ENCODE measurements at places on chromosomes 3 and 15.
A peak's percentile ranks its signal among the peaks of the same experiment; 100 is the strongest.

GRCh38 chr15:92666780-92667179, 11.2 kb upstream of the FAM174B start:
- DNase-seq: no peak

DNA sequence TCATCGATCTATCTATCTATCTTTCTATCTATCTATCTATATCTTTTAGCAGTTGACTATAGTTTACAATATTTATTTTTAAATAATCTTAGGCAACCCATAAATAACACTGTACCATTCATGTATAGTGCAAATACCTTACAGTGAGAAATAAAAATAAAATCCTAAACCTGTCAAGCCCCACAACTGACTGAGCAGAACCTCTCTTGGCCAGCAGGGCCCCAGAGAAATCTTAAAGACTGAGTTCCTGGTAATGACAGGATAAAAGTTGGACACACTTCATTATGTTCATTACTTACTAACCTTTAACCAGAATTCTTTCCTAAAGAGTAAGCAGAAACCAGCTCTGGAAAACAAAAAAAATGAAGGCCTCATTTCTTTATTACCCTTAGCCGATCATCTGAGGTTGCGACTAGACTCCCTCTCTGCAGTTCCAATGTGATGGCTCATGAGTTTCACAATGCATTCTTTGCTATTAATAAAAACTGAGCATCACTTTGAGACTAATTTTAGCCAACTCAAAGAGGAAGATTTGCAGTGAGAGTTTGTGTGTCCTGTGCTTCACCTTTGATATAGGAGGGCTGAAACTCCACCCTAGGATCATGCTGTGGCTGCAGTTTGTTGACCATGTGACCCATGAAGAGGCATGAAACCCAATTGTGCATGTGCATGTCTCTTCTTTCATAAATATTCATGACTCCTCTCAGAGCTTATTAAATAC, 1072.0 kb downstream of the NSUN3 start:
- DNase-seq: no peak

- no peak for DNase-seq
Observed at GRCh38 chr3:8445861-8446260, 55.8 kb upstream of the LMCD1 start.

DNA sequence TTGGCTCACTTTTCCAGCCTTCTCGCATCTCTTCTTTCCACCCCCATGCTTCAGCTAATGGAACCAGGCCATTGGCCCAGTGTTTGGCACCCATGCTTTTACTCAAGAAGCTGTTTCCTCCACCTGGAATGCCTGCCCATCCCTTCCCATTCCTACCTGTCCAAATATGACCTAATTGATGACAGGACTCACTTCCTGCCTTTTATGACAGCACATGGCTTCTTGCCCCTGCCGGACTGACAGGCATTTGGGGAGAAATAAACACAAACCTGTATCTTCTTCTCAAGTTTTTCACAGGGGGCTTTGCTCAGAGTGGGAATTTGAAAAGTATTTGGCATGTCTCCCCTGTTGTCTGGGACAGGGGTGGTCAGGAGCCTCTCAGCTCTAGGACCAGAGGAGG, 120.1 kb downstream of the ABHD5 start:
- DNase-seq: no peak

GRCh38 chr3:10249833-10250232, 1.6 kb downstream of the TATDN2 start:
- DNase-seq: no peak

DNA sequence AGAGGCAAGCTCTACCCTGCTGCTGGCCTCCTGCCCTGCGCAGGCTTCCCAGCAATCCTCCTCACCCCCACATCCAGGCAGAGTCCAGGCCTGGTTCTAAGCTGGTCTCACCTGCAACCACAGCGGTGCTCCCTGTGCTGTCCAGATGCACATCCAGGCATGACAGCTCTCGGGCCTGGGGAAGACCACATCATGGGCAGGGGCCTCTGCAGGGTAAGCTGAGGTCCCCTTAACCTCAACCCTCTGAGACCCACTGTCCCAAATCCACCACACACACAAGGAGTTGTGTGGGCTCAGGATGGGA, 10.8 kb downstream of the PLA2G4D start:
- no peak for DNase-seq

GRCh38 chr15:77266708-77267386, 153.1 kb downstream of the PEAK1 start:
- DNase-seq: no peak

DNA sequence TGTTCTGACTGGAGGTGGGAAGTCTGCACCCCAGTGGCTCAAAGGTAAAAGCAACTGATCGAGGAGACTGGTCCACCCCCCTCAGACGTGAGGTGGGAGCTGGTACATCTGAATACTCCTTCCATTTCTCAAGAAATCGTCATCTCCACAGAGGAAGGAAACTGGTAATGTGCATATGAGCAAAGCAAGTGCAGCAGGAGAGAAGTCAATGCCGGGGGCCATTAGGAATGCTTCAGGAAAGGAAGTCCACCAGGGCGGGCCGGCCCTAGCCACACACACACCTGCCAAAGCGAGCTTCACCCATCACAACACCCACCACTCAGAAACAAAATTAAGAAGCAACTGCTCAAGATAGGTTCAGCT, 8.5 kb downstream of the TBC1D2B start:
- no peak for DNase-seq

DNA sequence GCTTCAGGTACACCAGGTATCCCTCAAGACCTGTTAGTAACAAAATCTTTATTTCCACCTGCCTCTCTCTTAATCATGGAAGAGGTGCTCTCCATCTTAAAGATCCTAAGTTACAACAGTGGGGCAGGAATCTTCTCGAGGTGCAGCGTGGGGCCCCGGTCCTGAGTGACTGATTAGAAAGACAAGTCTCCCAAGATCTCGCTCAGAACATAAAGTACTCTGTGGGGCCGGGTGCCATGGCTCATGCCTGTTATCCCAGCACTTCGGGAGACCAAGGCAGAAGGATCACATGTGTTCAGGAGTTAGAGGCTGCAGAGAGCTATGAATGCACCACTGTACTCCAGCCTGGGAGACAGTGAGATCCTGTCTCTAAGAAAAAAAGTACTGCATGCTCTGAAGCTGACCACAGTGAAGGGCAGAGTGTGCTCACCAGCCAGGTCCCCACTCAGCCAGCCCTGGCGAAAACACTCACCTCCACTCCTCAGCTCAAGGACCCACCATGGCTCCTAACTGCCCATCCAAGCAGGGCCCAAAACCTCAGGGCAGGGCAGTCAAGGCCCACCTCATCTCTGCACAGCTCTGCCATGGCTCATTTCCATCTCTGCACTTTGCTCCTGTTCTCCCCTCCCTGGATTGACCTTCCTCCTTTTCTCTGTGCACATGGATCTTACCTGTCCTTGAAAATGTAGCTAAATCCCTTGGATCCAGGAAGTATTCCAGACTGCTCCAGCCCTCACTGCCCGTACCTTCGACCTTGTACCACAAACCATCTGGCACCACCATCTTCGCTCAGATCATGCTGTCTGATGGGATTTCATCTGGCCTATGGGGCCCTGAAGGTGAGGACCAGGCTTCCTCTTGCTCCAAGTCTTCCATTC, 7.1 kb downstream of the SEMA7A start:
- no peak for DNase-seq

DNA sequence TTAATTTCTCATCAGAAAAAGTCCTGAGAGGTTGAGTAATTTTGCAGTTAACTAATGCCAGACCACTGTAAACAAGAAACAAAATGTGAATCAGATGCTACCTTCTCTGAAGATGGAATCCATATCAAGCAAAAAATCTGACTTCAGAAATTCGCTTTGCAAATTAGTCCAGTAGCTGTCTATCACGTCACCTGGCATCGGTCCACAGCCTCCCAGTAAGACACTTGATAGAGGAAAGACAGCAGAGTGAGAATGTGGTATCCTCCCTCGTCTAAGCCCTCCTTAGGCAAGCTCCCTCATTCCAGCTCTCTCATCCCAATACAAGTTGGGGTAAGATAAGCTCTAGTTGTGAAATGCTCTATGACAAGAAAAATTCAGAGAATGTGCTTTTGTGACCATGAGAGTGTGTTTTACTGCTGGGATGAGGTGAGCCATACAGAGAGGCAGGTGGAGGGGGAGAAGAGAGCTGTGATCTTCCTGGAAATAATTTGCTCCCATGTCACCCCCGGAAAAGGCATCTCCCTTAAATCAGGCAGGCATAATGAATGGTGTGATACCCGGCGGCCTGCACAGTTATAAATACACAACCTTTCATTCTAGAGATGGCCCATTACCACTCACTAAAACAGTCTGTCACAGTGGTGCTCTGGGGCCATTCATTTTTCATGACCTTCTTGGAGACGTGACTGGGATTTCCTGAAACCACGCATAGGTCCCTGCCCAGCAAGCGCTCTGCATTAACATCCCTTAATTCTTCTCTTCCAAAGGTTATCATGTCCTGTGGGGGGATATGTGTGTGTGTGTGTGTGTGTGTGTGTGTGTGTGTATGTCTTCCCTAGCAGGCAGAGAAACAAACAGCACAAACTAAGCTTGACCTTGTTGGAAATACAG, 602.0 kb upstream of the KCNMB2 start:
- DNase-seq: no peak

DNA sequence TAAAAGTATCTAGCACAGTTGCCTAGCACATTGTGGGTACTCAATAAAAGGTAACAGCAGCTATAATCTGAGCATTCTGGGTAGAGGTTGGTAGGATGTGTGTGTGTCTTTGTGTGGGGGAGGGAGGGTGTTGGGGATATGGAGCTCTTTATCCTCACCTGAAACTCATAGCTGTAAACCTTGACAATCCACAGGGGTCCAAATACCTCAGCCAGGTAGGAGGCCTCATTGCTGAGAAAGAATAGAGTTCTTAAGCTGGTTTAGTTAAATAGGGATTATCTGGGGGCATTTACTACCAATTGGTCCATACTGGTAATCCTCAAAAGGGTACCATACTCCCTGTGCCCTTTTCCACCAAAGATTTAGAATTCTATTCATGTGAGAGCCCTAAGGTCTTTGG, 3.9 kb downstream of the SERF2 start:
- no peak for DNase-seq

- no peak for DNase-seq
Observed at GRCh38 chr3:32315441-32315840, 76.2 kb upstream of the CMTM7 start.

GRCh38 chr3:22713936-22714335, 489.2 kb upstream of the UBE2E2 start:
- DNase-seq: no peak

DNA sequence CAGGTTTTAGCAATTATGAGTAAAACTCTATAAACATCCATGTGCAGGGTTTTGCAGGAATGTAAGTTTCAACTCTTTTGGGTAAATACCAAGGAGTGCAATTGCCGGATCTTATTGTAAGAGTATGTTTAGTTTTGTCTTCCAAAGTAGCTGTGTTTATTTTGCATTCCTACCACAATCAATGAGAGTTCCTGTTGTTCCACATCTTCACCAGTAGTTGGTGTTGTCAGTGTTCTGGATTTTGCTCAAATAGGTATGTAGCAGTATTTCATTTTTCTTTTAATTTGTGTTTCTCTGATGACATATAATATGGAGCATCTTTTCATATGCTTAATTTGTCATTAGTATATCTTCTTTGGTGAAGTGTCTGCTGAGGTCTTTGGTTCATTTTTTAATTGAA, 185.1 kb upstream of the GALNT15 start:
- no peak for DNase-seq

DNA sequence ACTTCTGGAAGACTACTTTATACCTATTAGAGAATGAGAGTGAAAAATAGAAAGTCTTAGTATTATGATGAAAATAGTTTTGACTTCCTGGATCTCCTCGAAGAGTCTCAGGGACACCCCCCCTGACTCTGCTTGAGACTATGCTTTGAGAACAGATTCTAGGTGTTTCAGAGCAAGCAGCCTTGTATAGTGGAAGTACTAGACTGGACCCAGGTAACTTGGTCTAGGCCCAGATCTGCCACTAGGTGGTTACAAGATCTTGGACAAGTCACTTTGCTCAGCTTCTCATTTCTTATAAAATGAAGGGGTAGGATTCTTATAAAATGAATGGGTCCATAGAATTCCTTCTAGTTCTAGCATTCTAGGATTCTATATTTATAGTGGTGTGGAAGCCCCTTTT, 9.1 kb downstream of the ABHD5 start:
- DNase-seq: no peak

GRCh38 chr3:17852217-17852616, 109.8 kb upstream of the TBC1D5 start:
- DNase-seq: no peak

- DNase-seq: no peak
Observed at GRCh38 chr3:9216736-9217135, 32.7 kb downstream of the SRGAP3 start.

DNA sequence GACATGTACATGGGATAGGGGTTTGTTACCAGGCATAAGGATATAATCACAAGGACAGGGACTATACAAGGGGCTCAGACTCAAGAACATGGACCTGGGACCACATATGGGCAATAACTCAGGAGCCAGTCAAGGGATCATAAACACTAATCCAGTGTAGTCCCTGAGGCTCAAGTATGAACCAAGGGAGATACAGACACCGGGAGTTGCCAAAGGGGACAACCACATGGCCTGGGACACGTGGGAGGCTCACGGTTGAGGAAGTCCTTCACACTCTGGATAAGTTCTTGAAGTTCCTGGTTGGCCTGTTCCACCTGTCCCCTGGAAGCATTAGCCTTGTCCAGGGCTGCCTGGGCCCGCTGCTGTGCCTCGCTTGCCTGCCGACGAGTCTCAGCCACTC, 1.8 kb upstream of the USP19 start:
- DNase-seq: no peak

DNA sequence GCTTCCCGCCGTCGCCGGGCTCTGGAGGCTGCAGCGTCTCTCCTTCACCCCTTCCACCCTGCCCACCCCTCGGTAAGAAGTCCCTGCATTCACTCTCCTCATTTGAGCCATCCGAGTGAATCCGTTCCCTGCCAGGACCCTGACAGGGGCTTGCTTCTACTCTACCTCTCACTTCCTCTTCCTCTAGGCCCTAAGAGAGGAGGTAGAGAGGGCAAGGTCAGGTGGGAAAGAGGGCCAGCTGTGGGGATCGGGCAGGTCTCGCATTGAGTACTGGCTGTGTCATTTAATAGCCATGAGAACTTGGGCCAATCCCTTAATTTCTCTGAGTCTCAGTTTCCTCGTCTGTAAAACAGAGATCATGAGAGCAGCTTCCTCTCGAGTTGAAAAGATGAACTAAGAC, 283.6 kb downstream of the UACA start:
- no peak for DNase-seq

- no peak for DNase-seq
Observed at GRCh38 chr3:115004201-115005140, 142.6 kb downstream of the ZBTB20 start.

GRCh38 chr3:127844326-127844942, 22.1 kb upstream of the MGLL start:
- DNase-seq: no peak

- DNase-seq: peak; percentile 84
Observed at GRCh38 chr15:69755551-69756310, 303.1 kb downstream of the RPLP1 start.

Measured in stimulated activated naive B cell treated with anti-CD40 and anti-IgM and Interleukin-4, amounts not matched to agents 10 μg/mL and 1 μg/mL and 100 μg/mL, for 72 hours (primary cell).